Activated B cell treated with CpG ODN at 0.5 μM for 24 hours (primary cell): ENCODE measurements at places on chromosomes 7 and 10.

DNA sequence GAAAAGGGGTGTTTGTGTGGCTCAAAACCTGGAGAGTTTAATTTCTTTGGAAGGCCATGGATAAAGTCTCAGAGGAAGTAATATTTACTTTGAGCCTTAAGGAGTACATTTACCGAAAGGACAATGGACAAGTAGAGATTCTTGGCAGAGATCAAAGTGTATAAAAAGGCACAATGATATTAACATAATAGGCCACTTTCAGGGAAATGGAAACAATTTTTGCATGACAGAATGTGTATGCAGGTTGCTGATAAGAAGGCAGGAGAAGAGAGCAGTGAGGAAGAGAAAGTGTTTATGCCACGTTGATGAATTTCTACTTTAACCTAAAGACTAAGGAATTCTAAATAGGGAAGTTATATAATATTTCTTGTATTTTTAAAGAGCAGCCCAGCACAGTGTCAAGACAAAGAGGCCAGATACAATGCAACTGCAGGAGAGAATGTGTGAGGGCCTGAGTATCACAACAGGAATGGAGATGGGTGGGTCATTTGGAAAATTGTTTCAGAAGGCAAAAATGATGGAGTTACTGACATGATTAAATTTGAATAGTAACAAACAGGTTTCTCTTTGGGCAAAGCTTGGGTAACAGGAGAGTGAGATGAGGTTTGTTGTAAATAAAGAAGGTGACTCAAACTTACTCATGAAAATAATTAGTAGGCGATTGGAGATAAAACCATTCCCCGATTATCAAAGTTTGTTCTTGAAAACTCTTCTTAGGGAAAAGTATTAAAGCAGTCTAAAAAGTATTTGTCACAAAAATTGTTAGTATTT lies 84.1 kb downstream of the THSD7A start:
- no peak for DNase-seq

GRCh38 chr10:50358925-50359687 lies 107.8 kb upstream of the ASAH2 start:
- no peak for DNase-seq

- DNase-seq: no peak
Observed at GRCh38 chr7:96547371-96547811, 162.3 kb downstream of the SEM1 start.

DNA sequence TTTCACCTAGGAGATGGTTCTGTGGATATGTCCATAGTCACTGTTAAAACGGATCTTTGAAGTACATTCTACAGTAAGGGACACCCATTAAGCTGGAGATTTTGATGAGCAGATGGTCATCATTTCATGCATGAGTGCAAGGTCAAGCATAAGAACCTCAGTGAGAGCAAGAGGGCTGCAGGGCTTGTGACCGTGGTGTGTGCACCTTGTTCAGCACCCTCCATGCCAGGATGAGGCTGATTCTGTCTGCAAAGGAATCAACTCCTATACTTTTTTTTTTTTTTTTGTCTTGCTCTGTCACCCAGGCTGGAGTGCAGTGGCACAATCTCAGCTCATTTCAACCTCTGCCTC lies 17.6 kb downstream of the PDSS1 start:
- DNase-seq: no peak

- no peak for DNase-seq
Observed at GRCh38 chr10:44424957-44425356, 40.1 kb upstream of the CXCL12 start.

- DNase-seq: no peak
Observed at GRCh38 chr7:91297939-91298338, 33.7 kb downstream of the FZD1 start.

- DNase-seq: no peak
Observed at GRCh38 chr10:132706701-132707100, 79.2 kb downstream of the NKX6-2 start.

DNA sequence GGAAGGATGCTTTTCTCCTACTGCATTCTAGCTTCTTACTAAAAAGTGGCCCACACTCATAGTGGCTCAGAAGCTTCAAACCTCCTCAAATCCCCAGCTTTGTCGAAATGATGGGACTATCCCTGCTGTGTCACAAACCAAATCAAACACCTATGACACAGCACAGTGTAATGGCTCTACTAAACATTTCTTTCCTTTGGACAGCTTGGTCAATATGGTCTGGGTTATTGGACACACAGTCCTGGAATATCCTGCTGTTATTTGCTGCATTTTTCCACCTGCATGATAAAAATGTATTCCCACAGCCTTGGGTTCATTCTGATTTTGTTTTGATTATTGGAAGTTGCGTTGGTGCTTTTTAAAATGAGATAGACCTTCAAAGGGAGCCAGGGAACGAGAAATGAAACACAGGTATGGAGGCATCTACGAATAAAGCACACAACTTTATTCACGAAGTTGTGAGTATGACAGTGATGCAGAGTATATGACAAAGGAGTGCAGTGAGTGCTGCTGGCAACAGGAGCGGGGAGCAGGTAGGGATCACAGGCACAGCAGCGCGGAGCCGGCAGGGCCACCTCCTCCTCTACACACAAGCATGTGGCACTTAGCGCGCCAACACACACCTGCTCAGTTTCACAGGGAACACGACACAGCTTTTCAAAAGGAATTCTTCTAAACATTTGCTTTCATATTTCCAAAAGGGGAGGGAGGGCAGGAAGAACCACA lies 26.5 kb upstream of the AFAP1L2 start:
- DNase-seq: no peak

- DNase-seq: no peak
Observed at GRCh38 chr7:18402488-18403183, 92.9 kb upstream of the HDAC9 start.

DNA sequence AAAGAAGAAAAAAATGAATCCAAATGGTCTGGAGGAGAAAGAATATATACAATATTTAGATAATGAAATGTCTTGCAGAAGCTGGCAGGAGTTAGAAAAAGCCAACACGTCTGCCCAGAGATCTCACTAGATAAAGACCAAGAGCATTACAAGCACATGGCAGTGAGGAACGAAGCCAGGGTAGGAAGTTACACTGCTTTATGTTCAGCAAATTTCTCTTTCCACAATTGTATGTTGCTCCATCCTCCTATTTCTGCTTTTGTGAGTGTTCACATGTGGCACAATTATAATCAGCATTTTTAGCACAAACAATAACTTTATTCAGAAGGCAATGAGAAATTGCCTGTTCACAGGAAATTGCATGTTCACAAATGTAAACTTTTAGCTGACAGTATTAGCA lies 53.7 kb downstream of the LRRC17 start:
- DNase-seq: no peak

DNA sequence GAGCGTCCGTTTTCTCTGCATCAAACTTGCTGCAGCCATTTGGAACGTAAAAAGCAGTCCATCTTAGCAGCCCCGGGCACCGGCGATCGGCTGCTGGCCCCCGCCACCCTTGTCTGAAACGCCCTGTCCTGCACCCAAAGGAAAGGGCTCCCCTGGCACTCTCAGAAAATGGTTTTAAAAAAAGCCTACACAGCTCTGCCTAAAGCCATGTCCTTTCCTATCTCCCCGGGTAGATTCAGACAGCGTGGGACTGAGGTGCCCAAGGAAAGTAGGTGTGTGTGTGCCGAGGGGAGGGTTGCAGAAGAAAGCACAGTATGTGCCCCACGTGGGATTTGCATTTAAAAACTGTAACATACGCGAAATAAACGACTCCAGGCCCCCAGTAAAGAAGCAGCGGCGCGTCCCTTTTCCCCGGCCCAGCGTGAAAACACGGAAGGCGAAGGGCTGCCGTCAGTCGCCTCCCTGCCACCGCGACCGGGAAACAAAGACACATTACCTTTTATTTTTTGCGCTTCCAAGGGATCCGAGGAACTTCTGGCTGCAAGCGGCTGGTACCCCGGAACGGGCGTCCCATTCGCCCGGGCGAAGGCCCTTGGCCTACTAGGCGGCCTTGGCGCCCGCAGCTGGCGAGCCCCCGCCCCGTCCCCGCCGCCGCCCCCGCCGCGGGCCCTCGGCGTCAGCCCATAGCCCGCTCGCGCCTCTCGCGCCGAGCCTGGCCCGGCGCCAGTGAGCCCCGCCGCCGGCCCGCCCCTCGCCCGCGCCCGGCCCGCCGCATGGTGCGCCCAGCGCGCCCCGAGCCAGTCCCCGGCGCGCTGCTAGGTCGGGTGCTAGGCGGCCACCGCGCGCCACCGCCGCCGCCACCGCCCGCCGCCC lies 304.6 kb downstream of the PRPF18 start:
- DNase-seq: no peak

DNA sequence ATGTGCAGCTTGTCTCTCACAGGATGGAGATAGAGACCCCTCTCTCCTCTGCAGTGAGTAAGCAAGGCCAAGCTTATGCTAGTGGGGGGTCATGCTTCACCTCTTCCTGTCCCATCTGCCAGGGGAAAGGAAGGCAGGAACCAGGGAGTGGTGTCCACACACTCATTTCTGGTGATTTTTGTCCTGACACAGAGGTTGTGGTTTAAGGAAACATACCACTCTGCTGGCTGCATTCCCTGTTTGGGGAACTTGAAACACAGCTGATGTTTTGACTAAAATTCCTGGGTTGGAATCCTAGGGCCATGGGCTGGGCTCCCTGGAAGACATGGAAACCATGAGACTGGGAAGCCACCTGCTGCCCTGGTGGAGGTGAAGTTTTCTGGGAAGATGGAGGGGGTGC lies 21.4 kb downstream of the C10orf120 start:
- no peak for DNase-seq
